Astrocyte of the hippocampus (primary cell): ENCODE measurements at places on chromosomes 4 and X.

DNA sequence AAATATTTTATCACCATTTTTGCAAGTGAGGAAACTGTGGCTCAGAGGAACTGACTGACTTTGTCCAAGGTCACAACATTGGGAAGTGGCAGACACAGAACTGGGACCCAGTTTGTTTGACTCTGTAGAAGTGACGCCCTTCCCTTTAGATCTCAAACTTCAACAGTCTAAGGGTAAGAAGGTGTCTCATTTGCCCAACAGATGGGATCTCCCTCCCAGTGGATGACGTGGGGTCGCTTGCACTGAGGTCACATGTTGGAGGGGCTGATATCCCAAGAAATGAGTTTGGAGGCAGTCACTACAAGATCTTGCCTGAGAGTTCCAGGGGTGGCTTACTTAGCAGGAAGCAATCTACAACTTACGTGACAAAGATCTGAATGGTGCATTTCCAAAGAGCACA is 172.5 kb upstream of the GPC4 start:
- DNase-seq, result no peak

DNA sequence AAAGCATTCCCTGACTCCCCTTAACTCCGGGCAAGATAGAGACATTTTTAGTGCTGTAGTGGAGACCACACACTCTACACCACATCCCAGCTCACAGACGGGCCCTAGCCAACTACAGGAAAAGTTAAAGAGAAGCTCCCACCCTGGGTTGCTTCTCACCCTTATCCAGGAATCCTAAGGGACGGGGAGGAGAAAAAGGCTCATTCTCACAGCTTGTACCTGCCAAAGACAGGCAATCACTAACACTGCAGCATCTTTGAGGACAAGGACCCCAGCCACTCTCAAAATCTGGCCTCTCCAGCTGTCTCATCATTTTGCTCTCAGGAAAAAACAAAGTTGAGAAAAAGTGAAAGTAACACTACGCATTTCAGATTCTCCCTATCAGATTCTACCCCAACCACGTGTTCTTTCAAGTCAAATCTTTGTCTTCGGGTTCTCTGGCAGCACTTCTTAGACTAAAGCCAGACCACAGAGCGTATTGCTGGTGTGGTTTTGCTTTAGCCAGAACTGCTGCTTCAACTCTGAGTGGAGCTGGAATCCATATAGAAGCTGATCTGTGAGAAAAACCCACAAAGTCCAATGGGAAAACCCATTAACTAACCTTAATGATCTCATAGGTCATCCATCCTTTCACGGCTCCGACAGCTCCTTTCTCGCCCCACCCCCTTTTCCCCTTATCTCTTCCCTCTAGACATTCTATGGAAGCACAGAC is 605.9 kb upstream of the DIPK2B start:
- DNase-seq, result peak; percentile 88

DNA sequence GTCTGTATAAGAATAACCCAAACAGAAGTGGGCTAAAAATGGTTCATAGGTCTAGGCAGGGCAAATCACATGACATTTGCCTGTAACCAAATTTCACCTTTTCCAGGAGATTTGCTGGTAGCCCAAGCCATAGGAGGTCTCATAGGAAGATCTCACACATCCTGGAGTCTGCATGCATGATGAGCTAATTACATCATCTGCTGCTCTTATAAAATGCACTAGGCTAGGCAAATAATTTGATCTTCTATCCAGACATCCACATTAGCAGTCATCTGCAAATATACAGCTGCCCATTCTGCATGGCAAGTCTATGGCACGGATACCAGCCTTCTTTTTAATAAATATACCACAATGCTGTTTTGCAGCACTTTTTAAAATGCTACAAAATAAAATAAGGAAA is 87.2 kb downstream of the MAPK10 start:
- no peak for DNase-seq

DNA sequence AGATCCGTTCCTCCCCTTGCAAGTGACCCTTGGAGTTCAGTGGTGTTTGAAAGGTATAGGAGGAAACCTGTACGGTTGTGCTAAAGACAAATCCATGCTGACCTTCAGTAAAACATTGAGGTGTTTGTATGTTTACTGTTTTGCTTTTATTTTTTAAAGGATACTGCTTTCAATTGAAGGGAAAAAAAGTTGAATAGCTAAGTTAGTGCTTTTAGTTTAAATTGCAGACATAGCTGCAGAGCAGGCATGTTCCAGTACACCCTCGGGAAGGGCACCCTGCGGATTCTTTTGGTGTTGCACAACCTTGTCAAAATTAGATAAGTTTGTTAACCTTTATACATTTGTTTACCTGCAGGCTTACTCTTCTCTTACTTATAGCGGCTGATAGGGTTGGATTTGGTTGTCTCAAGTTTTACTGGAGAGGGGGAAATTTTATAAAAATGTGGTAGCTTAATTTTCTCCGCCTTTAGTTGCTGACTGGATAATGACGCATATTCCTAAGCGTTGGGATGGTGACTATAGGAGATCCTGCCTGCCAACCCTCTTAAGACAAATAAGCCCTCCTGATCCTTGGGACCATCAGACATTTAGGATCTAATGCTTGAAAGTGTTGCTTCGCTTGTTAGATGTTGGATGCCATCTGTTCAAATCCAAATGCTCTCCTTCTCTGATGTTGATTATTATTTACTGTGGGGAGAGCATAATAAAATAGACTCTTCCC is 2.0 kb downstream of the RAPGEF2 start:
- peak; percentile 62 for DNase-seq

GRCh38 chr4:65170768-65171514 is 499.3 kb downstream of the EPHA5 start:
- DNase-seq, result peak; percentile 11

GRCh38 chr4:32396507-32397070 is 1676.4 kb downstream of the PCDH7 start:
- no peak for DNase-seq

DNA sequence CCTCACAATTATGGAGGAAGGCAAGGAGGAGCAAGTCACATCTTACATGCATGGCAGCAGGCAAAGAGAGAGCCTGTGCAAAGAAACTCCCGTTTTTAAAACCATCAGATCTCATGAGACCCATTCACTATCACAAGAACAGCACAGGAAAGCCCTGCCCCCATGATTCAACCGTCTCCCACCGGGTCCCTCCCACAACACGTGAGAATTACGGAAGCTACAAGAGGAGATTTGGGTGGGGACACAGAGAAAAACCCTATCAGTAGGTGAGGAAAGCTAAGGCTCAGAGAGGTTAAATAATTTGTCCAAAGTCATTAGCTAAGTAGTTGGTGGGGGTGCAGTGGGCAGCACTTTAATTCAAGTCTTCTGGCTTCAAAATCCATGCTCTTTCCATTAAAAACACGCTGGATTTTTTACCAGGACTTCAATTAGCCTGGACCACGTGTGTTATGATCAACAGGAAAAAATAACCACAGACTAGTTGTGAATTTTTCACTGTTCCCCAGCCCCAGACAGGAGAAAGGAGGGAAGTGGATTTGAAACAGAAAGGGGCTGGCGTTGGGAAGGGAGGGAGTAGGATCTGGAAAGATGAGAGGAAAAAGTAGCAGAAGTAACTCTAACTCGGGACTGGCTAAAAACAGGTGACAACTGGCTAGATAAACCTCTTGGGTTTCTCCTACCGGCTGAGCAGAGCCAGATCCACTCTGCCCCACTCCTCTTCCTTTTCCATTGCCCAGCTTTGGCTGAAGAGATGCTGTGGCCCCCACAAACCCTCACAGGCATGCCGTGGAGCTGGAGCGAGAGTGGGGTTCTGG is 986 bp downstream of the MTMR8 start:
- DNase-seq, result no peak

DNA sequence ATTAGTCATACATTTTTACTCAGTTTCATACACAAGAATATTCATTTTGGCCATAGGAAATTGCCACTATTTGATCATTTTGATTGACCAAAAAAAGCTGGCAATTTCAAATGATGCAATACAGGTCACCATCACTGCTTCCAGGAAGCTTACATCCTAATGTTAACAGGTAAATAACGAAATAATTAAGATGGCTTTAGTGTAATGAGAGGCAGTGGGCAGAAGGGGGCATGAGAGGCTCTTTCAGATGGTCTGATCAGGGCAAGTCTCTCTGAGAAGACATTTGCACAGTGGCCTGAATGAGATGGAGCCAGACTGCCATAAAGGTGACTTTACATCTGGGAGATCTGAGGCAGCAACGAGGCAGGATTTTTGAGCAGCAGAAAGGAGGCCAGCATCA is 170.7 kb downstream of the SLIT2 start:
- DNase-seq, result peak; percentile 67

DNA sequence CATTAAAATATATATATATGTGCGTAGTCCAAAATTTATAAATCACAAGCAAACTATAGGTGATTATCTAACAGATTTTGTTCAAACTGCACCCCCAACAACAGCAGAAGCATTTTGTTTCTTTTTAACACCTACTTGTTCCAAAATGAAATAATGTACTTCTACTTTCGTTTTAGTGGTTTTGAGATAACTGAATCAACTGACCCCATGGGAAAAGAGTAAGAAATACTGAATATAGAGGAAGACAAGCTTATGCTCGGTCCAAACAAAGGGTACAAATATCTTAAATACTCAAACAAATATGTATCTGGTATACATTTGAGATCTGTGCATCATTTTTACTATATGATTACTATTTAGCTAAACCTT is 22.4 kb downstream of the MAP7D3 start:
- no peak for DNase-seq

GRCh38 chrX:129840344-129840743 is 3.3 kb downstream of the ZDHHC9 start:
- DNase-seq, result no peak

DNA sequence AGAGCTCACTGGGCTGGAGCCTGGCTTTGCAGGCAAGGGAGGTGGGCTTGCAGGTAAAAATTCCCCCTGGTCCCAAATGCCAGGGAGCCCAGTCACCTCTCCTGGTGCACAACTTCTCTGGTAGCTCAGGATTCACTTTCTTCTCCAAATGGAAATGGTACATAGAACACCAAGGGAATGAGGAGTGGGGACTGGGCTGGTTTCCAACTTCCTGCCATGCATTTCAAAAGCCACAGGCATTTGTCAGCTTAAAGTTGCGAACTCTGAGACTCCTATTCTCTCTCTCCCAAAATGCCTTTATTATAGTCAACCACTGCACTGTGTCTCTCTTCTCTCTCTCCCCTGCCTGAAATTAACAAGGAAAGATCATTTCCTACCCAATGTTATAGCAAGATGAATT is 177.3 kb downstream of the GRIA3 start:
- DNase-seq, result peak; percentile 76

DNA sequence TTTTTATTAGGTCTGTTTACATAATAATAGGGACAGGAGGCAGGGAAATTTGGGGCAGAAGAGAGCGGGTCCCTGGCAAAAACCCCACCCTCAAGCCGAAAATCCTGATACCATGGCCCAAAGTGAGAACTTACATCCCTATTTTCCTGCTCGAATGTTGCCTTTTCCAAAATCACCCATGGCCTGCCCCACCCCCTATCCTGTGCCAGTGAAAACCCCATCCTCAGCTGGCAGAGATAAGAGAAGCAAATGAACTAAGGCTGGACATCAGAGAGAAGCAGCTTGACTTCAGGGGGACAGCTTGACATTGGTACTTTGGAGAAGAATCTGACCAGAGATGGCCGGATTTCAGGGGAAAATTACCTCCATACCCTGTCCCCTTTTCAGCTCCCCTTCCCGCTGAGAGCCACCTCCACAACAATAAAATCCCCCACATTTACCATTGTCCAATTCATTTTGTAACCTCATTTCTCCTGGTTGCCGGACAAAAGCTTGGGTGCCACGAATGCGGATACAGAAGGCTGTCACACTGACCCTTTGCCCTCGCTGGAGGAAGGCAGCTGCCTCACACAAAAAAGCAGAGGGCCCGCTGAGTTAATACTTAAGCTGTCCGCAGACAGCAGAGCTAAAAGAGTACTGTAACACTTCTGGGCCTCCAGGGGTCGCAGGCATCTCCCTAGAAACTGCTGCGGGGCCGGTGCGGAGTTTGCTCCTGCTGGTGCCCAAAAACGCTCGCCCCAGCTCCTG is 196.2 kb downstream of the SNCA start:
- peak; percentile 67 for DNase-seq

DNA sequence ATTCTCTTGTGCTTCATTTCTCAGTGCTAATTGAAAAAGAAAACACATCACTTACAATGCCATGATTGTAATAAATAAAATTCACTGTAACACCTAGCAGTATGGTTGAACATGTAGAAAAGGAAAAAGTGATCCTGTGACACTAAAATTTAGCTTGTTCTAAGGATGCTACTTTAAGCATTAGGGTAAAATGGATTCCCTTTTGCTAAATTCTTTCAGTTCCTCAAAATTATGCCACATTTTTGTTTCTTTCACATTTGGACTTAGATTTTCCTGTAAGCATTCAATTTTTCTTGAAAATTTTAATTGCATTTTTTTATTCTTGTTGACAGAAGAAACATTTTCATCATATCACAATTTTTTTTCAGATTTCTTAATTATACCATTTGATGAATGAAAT is 19.4 kb downstream of the TET2 start:
- DNase-seq, result no peak

- no peak for DNase-seq
These were observed 287.1 kb downstream of the PPARGC1A start for GRCh38 chr4:23602720-23603119.

- no peak for DNase-seq
These were observed 14.6 kb downstream of the SMAD1 start for GRCh38 chr4:145496292-145496691.

GRCh38 chr4:81495345-81495744 is 23.6 kb upstream of the RASGEF1B start:
- DNase-seq, result no peak

GRCh38 chr4:185839194-185839712 is 27.3 kb upstream of the SORBS2 start:
- peak; percentile 96 for DNase-seq

DNA sequence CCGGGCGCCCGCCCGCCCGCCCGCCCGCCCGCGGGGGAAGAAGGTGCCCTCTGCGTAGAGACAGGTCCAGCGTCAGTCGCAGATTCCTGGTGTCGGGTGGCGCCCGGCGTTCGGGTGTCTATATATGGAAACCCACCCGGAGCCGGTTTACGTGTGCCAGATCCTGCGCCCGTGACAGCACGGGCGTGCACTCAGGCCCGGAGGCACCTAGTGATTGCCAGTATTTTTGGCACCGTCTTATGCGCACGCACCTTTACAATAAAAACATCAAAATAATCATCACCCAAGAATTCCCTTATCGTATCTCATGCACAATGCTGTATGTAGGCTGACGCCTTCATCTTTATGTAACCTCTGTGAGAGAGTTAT is 519 bp downstream of the SLC25A4 start:
- peak; percentile 52 for DNase-seq

- DNase-seq, result no peak
These were observed 9.0 kb downstream of the DOCK11 start for GRCh38 chrX:118504581-118504980.

- DNase-seq, result no peak
These were observed 19.3 kb downstream of the IQCM start for GRCh38 chr4:149796381-149796780.

GRCh38 chr4:70885174-70885573 is 17.0 kb upstream of the MOB1B start:
- no peak for DNase-seq

DNA sequence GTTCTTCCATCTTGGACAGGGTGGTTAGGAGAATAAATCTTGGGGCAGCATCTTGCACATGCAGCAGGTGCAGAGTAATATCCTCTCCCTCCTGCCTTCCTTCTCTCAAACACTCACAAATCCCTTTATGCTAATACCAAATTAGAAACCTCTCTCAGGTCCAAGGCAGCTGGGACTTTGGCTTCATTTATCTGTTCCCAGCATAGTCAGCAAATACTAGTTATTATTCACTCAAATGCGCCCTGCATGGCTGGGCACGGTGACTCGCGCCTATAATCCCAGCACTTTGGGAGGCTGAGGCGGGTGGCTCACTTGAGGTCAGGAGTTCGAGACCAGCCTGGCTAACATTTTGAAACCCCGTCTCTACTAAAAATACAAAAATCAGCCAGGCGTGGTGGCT is 156.0 kb upstream of the GALNT7 start:
- DNase-seq, result no peak
